ENCODE measurements at places on chromosomes 11 and 22.

DNA sequence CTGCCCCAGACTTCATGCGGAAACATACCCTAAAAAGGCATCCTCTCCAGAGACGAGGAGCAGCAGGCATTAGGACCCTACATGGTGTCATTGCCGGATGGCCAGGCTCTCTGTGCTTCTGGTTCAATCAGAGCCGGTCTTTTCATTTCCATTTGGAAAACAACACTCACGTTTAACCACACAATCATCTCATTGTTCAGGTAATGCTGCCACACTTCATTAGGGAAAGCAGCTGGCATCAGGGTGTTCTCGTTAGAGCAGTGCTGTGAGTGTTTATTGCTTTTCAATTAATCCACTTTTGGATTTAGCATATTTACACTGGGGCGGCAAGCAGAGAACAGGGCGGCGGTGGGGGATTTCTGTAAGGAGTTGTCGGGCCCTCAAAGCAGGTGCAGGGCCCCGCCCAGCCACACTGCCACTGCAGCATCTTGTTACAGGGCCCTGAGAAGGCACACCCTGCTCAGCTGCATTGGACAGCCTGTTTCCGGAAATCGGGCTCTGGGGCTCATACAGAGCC lies 338.6 kb downstream of the SHANK2 start:
- DNase-seq, result no peak

DNA sequence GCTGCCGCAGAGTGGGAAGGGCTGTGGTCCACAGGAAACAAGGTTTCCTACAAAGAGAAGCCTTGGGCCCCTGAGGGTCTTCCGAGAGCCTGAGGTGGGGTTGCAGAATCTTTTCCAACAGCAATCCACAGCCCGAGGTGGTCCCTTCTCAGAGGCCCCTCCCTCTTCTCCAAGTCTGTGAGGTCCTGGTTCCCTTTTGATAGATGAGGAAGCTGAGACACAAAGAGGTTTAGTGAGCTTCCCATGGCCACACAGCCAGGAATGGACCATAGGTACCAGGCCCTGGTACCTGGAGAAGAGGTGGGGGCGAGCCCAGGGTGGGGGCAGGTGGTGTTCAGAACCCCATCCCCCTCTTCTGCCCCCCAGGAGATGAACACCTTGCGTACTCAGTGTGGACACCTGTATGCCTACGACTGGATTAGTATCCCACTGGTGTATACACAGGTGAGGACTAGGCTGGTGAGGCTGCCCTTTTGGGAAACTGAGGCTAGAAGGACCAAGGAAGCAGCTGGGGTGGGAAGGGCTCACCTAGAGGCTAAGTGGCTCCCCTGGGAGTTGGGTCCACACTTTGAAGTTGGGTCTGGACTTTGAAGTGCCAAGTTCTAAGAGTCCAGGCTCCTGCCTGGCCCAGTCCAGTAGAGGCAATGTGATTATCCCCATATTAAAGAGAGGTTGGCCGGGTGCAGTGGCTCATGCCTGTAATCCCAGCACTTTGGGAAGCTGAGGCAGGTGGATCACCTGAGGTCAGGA lies 7.0 kb downstream of the BEST1 start:
- DNase-seq, result no peak

- no peak for DNase-seq
Observed at GRCh38 chr11:126433989-126434949, 78.8 kb downstream of the ST3GAL4 start.

DNA sequence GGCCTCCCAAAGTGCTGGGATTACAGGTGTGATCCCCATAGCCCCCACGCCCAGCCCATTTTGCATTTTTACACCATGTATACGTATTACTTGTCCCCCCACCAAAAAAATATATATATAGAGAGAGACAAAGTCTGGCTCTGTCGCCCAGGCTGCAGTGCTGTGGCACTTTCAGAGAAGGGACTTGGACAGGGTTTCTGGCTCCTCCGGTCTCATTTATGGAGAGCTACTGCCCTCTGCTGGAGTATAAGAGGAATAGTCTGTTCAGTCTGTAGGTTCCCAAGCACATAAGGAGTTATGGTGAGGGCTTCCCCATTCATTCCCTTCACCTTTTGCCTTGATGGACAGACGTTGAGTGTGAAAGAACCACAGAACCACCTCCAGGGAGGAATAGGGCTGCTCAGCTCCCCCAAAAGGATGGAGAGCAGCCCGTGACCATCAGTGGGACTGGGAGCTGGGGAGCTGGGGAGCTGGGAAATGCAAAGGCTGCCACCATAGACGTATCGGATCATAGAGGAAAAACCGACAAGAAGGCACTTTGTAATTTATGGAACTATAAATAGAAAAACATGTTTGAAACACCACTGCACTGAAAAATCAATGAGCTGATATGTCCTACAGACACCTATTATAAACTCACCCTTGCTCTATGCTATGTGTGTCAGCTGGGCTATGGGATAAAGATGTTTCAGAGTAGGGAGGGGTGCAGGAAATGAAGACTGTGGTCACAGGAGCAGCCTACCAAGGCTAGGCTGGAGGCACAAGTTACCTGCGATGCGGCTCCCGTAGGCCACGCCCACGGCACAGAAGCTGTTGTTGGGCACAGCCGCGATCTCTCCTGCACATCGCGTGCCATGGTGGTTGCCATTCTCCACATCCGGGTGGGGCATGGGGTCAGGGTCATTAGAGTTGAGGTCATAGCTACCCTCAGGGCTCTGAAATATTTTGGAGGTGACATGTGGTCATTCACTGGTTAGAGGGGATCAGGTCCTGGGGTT lies 5.2 kb downstream of the PCSK7 start:
- no peak for DNase-seq

DNA sequence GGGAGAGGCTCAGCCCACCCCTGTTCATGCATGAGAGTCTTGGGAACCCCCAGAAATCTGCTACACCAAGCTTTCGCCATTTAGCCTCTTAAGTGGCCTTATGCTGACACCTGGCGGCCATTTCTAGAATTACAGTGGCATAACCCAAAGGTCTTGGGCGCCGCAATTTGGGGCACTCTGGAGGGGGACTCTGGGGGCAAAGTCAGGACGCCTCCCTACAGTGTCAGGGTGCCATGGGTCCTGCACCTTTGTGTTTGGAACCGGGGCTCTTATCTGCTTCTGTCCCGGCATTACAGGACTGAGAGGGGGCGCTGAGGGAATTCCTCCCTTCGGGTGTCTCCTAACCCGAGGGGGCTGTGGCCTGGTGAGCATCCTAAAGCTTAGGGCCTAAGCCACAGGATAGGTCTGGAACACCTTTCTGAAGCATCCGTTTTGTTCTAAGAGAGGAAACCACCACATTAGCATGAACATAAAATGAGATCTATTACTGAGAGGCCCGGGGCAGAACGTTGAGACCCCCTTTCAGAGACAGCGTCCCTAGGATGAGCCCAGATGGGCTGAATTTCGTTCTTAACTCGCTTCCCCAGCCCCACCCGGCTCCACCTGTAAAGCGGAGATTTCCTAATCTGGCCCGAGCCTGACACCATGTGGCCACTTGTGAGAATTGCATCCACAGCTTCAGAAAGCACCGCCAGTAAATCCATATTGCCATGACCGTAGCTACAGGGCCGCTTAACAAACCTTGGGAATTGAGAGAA lies 9.3 kb downstream of the INS start:
- peak; percentile 65 for DNase-seq

GRCh38 chr11:65403607-65404121 lies 17.2 kb downstream of the FRMD8 start:
- no peak for DNase-seq

DNA sequence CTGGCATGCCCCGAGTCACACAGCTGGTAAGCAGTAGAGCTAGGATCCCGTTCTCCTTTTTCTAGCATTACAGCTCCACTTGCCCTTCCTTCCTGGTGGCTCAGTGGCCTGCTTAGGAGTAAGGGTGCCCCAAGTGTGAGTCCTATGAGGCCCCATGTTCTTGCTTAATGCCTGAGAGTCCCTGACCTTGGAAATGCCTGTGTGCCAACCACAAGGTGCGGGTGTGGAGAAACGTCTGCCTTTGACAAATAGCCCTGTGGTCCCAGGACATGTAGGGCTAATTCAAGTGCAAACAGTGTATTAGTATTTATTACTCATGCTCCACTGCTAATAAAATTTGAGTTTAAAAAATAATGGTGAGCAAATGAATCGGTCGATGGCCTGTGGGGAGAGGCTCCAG lies 18.4 kb downstream of the GRIK4 start:
- no peak for DNase-seq

- DNase-seq, result no peak
Observed at GRCh38 chr11:123421589-123421988, 8.5 kb upstream of the GRAMD1B start.

DNA sequence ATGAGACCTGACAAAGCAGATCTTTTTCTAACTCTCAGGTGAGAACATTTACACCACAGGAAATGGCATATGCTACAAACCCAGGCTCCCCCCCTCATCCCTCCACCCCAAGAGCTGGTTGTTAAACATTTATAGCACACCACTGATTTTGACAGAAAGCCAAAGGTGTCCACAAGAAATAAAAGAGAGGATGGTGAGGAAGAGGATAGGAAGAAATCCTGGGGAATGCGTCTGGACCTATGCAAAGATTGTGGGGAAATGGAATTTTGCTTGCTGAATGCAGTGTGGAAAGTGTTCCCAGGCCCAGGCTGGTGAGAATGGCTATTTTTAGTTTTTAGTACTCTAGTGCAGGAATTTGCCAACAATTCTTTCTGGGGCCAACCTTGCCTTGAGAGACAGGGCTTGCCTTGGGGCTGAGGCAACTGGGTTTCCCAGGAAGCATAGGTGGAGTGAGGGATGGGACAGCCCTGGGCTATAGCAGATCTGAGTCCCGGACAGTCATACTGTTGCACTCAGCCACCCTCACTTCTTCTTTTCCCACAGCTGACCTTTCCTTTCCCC lies 163.9 kb downstream of the ADAMTS15 start:
- no peak for DNase-seq

- DNase-seq, result no peak
Observed at GRCh38 chr11:122183933-122184332, 67.9 kb upstream of the BLID start.

DNA sequence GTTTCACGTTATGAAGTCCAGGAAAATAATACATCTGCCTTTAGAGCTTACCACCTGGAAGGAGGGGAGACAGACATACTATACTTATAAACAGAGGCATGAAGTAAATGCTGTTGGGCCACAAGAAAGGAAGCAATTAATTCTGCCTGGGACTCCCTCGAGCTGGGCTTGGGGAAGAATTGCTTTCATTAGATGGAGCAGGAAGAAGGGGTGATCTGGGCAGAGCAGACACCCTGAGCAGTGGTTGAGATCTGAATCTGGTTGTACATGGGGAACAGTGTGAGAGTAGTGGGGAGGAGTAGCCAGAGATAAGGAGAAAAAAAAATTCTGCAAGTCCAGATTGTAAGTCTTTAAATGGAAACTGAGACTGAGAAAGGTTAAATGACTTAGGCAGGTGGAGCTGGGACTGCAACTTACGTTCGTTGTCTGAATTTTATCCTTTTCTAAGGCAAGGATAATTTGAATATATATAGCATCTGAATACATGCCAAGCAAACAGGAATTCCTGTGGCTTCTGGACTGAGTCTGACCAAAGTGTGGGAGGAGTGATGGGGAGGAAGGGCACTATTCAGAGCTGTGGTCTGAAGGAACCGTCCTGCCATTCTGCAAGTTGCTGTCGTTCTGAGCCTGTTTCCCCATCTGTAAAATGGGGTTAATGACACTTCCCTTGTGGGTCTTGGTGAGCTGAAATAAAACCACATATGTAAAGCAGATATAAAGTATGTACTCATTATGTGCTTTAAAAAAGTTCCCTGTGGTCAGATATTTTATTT lies 7.9 kb downstream of the NCAM1 start:
- DNase-seq, result no peak

DNA sequence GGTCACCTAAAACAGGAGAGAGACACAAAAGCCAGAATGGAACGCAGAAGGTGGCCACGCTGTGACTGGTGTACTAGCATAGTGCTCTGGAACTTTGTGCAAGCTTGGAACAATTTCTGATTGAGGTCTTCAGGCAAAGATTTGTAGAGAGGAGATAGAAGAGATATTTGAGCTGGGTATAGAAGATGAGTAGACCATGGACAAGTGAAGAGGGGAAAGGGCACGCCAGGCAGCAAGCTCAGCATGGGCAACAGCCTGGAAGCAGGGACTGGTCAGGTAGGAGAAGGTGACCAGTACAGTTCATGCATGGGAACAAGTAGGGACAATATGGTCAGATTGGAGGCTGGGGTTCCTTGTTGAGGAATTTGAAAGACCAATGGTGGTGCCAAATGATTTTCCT lies 24.4 kb downstream of the MYO18B start:
- no peak for DNase-seq

- no peak for DNase-seq
Observed at GRCh38 chr11:130523609-130524008, 75.2 kb downstream of the ADAMTS15 start.

DNA sequence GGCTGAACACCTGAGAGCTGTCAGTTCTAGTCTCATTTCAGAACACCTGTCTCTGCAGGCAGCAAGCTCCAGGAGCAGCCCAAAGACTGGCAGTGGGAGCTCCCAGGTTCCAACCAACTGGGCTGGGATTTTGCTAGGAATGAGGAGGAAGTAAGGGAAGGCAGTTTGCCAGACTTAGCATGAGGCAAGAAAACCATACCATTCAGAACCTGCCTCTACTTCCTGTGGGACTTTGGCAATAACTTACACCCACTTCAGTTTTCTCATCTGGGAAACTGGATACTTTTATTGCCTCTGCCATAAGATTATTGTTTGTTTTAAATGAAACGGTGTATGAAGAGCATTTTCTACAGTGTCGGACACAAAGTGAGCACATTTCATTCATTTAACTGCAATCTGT lies 363.7 kb upstream of the ISX start:
- no peak for DNase-seq

GRCh38 chr11:72969894-72970335 lies 155.7 kb downstream of the ATG16L2 start:
- DNase-seq, result no peak

GRCh38 chr11:103939694-103940093 lies 96.7 kb upstream of the DDI1 start:
- no peak for DNase-seq

All from activated CD8-positive, alpha-beta memory T cell treated with anti-CD3 and anti-CD28 coated beads for 4 hours (primary cell).